ENCODE measurements at places on chromosomes 7 and 10.

DNA sequence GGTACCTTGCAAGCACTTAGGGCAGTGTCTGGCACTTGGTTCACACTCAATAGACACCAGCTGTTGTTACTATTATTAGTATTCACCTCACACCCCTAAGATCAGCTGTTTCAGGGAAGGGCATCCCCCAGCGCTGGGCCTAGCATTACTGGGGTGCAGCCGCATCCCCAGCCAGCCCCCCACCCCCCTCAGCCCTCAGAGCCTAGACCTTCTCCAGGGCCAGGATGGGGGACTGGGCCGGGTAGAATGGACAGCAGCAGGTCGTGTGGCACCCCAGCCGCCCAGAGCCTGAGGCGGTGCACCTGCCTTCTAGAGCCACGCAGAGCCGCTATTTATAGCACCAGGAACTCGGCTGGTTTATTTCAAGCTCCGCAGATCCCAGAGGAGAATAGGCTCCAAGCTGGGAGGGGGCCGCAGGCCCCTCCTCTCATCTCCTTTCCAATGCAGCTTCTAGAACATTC lies 60.5 kb downstream of the GTF2IRD1 start:
- peak; percentile 16 for DNase-seq

GRCh38 chr10:81303656-81304055 lies 571.3 kb upstream of the NRG3 start:
- no peak for DNase-seq

DNA sequence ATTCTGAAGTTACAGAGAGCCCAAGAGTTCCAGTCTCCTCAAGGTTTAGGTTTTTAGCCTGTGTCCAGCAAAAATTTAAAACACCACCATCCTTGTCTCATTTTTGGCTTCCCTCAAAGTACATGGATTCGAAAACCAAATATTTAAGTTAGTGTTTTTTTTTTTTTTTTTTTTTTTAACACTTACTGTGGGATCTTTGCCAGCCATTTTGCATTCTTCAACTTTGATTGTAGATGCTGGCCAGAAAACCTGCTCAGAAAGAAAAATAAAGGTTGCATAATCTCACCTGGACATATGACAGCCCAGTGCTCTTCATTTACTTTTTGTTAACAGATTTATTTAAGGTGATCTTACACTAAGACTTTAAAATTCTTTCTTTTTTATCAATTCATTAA lies 91.6 kb downstream of the SEMA3C start:
- DNase-seq: no peak

DNA sequence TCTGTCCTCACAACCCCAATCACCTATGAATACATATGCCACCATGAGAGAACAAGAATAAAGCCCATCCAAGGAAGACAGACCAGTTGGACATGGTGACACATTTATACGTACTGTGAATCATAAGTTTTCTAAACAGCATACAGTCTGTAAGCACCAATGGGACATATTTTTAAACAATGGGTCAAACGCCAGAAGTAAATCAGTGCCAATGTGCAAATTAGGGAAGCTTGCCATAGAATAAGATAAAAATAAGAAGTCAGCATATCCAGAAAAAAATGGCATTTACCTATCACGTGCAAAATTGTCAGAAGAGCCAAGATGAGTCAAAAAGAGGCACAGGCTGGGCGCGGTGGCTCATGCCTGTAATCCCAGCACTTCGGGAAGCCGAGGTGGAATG lies 910.4 kb downstream of the SORCS1 start:
- DNase-seq: no peak

- no peak for DNase-seq
Measured at GRCh38 chr7:134334408-134334807, 17.7 kb upstream of the SLC35B4 start.
